ENCODE measurements at places on chromosomes 1 and 21.

DNA sequence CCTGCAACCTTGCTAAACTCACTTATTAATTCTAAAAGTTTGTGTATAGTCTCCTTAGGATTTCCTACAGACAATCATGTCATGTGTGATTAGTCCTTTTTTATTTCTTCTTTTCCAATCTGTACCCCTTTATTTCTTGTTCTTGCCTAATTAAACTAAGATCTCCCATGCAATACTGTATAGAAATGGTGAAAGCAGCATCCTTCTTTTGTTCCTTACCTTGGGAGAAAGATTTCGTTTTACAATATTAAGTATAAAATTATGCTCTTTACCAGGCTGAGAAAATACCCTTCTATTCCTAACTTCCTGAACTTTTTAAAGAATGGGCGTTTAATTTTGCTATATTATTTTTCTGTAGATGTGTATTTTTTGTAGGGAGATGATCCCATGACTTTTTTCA is 7.6 kb upstream of the COL18A1 start:
- no peak for DNase-seq

DNA sequence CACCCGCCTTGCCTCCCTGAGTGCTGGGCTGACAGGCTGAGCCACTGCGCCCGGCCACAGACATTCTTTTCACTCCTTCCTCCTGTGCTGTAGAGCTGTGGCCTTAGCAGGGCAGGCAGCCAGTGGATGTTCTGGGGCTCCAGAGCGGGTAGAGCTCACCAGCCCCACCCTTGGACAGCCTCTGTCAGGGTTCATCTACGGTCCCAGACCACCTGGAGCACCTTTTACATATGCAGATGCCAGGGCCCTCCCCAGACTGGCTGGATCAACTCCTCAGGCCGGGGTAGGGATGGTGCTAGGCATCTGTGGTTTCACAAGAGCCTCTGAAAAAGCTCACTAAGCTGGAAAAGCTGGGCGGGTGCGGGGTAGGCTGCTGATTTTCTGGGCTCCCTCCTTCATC is 4.6 kb downstream of the ATP13A2 start:
- DNase-seq, result no peak

GRCh38 chr1:114468047-114468446 is 43.0 kb downstream of the TRIM33 start:
- no peak for DNase-seq

GRCh38 chr1:208962867-208963266 is 620.6 kb upstream of the CAMK1G start:
- DNase-seq, result no peak

- no peak for DNase-seq
Measured at GRCh38 chr1:198606020-198606438, 32.8 kb upstream of the PTPRC start.

DNA sequence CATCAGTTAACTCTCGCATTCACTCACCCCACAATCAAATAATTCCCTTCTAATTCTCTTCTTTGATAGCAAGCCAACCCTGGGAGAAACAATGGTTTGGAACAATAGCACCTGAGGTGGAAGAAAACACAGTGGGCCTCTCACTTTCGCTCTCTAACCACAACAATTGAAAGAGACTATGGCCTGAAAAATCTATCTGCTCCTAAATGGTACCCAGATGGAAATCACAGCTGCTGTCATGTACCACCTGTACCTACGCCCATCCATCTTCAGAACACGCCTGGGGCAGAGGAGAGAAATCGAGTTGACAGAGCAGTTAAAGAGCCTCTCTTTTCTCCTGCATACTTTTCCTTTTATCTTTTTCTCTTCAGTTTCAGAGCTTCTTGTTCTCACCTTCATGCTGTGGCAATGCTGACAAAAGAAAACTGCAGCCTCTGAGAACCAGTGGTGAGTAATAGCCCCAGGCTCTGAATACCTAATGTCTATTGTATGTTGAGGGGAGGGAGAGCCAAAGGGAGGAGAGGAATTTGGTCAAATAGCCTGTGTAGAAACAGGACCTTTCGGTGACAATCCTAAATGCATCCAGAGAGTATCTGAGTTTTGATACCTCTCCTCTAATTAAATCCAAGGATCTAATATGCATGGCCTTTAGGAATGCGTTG is 57.7 kb downstream of the ZC3H11B start:
- no peak for DNase-seq

- no peak for DNase-seq
Measured at GRCh38 chr1:55990007-55990406, 589.4 kb downstream of the PLPP3 start.

DNA sequence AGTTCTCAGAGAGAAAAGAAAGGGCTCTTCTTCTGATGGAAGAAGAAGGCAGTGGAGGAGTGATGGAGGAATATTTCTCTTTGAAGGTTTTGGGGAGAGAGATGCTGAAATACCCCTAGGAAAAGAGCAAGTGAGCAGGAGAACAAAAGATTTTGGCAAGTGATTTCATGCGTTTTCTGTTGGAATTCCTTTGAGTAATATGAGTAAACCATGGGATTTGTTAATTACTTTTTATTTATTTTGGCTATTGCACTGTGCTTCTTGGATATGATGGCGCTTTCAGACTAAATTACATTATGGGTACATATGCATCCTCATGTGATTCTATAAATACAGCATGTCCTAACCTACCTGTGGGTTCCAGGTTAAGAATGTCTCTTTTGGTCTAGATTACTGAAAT is 210.1 kb upstream of the PTGFR start:
- no peak for DNase-seq

GRCh38 chr21:28216976-28217523 is 775.6 kb downstream of the LTN1 start:
- no peak for DNase-seq

DNA sequence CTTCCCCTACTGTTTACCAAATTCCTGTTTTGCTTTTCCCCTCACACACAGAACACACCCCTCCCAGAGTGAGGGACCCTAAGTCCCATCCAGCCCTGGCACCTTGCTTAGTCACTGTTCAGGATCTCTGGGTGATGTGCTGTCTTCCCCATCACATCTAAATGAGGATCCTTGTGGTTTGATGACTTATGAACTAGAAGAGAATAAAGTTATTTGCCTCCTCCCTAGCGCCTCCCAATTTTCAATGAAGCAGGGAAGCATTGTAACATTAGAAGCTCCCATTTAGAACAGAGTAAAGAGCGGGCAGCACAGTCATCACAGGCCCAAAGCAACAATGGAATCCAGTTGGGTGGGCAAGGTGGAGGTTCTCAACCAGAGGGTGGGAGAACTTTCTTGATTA is 27.0 kb downstream of the DISC1 start:
- DNase-seq, result no peak

DNA sequence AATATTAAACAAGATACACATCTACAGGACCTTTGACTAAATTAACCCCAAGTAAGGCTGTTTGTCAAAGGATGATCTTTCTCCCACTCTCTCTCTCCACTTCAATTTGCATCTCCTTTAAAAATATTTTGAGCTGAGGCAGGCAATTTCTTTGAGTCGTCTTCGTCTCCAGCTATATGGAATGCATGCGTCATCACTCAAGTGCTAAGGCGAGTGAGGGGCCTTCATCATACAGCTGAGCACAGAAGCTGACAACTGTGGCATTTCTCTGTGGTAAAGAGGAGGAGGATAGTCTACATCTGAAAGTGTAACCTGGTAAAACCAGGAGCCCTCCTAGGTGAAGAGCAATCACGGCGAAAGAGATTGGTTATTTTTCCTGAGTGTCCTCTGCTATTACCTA is 7.6 kb downstream of the EPHX4 start:
- DNase-seq, result no peak

- DNase-seq, result no peak
Measured at GRCh38 chr1:25742316-25742715, 57.7 kb upstream of the SELENON start.

- no peak for DNase-seq
Measured at GRCh38 chr1:89887713-89888112, 66.9 kb downstream of the LRRC8D start.

DNA sequence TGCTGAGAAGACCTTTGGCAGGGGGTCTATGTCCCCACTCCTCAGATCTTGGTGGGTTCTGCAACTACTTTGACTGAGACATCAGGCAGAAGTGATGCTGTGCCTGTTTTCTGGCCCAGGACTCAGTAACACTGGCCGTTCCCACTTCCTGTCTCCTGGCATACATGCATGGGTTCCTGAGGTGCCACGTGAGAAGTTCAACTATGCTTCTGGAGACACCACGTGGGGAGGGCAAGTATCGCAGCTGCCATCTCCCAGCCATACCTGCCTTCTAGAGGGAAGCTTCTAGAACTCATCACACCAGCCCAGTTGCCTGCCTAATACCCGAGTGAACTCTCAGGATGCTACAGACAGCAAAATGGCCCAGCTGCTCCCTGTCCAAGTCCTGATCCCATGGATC is 65.8 kb downstream of the TRABD2B start:
- no peak for DNase-seq

- no peak for DNase-seq
Measured at GRCh38 chr1:35186239-35186638, 6.7 kb downstream of the SFPQ start.

DNA sequence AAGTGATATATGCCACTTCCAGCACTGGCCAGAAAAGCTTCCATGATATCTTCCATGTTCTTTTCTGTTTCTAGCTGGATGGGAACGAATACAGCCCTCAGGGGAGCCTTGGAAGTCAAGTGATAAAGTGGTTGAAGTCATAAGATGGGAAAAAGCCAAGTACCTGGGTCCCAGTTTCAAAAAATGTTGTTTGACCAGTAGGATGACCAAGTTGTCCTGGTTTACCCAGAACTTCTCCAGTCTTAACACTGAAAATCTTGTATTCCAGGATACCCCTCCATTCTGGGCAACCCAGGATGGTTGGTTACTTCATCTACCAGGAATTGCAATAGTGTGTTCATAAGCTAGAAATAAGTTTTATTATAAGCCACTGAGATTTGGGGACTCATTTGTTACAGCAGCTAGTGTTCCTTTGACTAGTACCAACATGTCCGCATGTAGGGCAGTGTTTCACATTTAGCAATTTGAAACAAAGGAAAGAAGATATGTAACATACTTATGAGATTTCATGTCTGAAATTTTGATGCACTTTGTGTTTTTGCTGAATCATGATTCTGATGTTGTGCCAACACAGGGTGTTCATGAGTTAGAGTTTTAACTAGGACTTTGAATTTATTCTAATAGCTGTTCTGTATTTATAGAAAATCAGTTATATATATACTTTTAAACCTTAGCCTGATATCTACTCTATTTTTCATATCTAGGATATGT is 139.9 kb downstream of the TPR start:
- no peak for DNase-seq

- DNase-seq, result no peak
Measured at GRCh38 chr1:73144311-73144710, 862.0 kb upstream of the NEGR1 start.

- DNase-seq, result no peak
Measured at GRCh38 chr1:75727571-75727970, 3.1 kb downstream of the ACADM start.

DNA sequence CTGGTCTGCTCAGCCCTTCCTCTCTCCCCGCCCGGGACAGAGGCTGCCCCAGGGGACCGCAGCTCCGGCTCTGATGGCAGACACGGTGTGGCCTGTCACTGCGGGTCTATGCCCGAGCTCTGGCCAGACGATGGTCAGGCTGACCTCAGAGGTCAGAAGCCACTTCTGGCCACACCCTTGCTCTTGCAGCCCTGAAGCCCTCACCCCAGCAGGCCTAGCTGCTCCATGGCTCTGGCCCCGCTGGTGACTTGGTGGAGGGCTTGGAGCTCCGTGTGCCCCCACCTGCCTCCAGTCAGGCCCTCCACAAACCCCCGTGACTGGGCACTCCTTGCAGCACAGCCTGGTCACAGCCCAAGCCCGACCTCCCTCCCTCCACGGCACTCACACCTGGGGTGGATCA is 47.6 kb downstream of the PRDM16 start:
- no peak for DNase-seq

DNA sequence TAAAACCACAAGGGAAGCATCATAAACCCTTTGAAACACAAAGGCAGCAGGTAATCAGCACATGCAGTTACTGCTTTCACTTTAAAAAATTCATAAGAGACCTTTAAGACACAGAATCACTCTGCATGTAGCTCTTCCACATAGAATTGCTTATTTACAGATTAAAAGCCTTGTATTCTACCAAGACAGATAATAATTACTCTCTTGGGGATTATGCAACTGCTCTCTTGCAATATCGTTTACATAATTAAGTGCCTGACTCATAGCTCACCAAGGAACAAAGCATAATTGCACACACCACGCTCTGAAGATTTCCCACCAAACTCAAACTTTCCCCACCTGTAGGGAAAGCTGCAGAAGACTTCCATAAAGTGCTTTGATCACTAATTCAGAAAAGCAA is 87.9 kb downstream of the VAV3 start:
- DNase-seq, result no peak

GRCh38 chr1:101136739-101137138 is 100.1 kb upstream of the S1PR1 start:
- DNase-seq, result no peak

DNA sequence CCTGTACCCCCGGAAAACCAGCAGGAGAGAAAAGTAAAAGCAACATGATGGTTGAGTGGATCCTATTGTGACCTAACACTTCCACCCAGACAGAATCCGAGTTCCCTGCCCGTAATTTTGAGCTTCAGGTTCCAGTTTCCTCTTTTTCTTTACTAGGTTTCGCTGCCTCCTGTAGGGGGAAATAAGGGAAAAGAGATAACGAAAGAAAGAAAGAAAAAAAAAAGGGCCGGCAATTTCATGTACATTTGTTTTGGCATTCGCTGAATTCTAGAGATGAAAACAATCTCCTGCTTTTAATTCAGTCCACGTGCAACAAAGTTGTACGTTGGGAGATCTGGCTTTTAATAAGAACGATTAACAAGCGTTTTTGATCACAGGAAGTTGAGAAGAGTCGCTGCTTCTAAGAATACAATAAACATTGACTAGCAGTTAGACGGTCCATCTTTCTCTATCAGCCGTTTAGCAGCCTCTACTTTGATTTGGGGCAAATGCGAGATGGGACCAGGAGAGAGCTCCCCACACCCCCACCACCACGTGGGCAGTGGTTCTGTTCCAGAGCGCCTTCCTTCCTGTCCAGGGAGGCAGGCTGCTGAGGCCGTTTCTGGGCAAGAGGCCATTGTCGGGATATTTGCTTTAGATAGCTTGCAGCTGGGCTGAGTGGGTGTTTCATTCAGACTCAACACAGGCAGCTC is 155.9 kb upstream of the RUNX1 start:
- DNase-seq, result no peak

GRCh38 chr1:219676012-219676765 is 63.3 kb upstream of the ZC3H11B start:
- DNase-seq, result no peak

DNA sequence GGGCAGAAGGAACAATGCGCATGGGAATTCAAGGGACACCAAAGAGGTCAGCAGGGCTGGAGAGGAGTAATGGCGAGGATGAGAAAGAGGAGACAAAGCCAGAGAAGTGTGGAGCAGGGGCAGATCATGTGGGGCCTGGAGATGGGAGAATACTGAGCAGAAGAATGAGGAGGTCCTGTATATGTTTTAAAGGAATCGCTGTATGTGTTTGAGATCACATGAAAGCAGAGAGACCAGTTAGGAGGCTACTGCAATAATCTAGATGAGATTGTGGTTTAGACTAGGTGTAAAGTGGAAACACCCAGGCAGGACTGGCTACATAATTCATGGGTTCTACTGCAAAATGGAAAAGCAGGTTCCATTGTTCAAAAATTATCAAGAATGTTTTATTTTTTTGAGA is 33.3 kb upstream of the SLC30A10 start:
- no peak for DNase-seq

- no peak for DNase-seq
Measured at GRCh38 chr1:221788466-221788865, 46.6 kb upstream of the DUSP10 start.
